H7 (cell line): ENCODE measurements at places on chromosomes 2 and 18. TPM values are rescaled to one million over a fixed set of nuclear protein-coding genes. Genes with fewer than 3 reads are reported as not detected.

DNA sequence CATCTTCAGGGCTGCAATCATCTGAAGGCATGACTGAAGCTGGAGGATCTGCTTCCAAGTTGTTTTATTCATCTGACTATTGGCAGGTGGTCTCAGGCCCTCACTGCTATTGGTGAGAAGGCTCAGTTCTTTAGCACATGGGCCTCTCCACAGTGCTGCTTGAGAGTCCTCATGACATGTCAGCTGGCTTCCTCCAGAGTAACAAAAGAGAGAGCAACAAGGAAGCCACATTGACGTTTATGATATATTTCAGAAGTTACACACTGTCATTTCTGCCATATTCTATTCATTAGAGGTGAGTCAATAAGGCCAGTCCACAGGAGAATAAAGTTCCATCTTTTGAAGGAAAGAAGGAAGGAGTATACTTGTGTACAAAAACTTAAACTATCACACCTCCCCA lies 7.9 kb upstream of the SIGLEC15 start:
- no peak for DNase-seq

- DNase-seq = peak; percentile 87
Measured at GRCh38 chr2:73070643-73071359, 711 bp downstream of the SFXN5 start.

Gene ALPP
- 0.15 and 0.69 TPM in 2 replicates for total RNA-seq

- DNase-seq = no peak
Measured at GRCh38 chr2:63580651-63581297, 7.5 kb downstream of the WDPCP start.

- no peak for DNase-seq
Measured at GRCh38 chr2:134435505-134435904, 181.6 kb downstream of the MGAT5 start.

GRCh38 chr2:53314718-53315117 lies 452.9 kb upstream of the CHAC2 start:
- DNase-seq = no peak

Gene APLF
- total RNA-seq = 2.1 and 5.9 TPM in 2 replicates

GRCh38 chr2:231692847-231693246 lies 15.5 kb upstream of the PTMA start:
- DNase-seq = peak; percentile 62

DNA sequence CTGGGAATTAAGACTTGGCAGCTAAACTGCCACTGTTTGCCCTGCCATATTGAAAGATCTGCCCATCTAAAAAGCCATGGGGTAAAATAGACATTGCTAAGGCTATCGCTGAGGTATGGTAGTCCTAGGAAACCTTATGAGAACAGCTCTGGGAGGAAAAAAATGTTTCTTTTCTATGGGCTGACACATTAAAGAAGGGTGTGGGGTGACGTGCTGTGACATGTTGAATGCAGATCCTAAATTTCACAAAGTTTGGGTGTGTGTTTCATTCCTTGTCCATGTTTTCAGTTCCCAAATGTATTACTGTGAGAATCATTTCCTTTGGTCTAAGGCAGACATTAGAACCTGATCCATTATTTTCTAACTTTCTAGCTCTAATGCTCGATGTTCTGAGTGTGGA lies 766.4 kb downstream of the BCL11A start:
- no peak for DNase-seq

GRCh38 chr2:107529146-107529545 lies 297.5 kb upstream of the RGPD4 start:
- no peak for DNase-seq

GRCh38 chr2:62450716-62451191 lies 55.2 kb downstream of the TMEM17 start:
- DNase-seq = no peak
